ENCODE measurements at places on chromosomes 7 and 10. TPM values are rescaled to one million over a fixed set of nuclear protein-coding genes. Genes with fewer than 3 reads are reported as not detected.
A peak's percentile ranks its signal among the peaks of the same experiment; 100 is the strongest.

MYOZ1 gene
- total RNA-seq, result not detected

GRCh38 chr10:128125416-128125943 is 743 bp downstream of the MKI67 start:
- H3K4me1 ChIP-seq, result peaks cover 46% of the 10 kb centered on the region
- DNase-seq, result no peak
- peak overlapping the region; percentile 93 for H3K27ac ChIP-seq
- H3K27me3 ChIP-seq, result peaks cover 2% of the 10 kb centered on the region

GRCh38 chr10:79360499-79361342 is 13.5 kb downstream of the PPIF start:
- no peak overlapping the region for H3K27ac ChIP-seq
- no peak for DNase-seq
- H3K4me3 ChIP-seq, result no peak overlapping the region
- H3K4me1 ChIP-seq, result peaks cover 23% of the 10 kb centered on the region
- H3K27me3 ChIP-seq, result peaks cover 22% of the 10 kb centered on the region

ZNF117 gene
- 8.7 TPM for total RNA-seq

GRCh38 chr7:139743967-139744767 is 33.6 kb downstream of the HIPK2 start:
- no peaks in the 10 kb centered on the region for H3K27me3 ChIP-seq
- no peak overlapping the region for H3K4me3 ChIP-seq
- peaks cover 6% of the 10 kb centered on the region for H3K4me1 ChIP-seq
- H3K36me3 ChIP-seq, result no peaks in the 10 kb centered on the region
- DNase-seq, result no peak
- no peak overlapping the region for H3K27ac ChIP-seq

GRCh38 chr10:83919187-83919586 is 220.1 kb upstream of the GHITM start:
- H3K4me3 ChIP-seq, result no peak overlapping the region
- peaks cover 6% of the 10 kb centered on the region for H3K4me1 ChIP-seq
- H3K36me3 ChIP-seq, result no peaks in the 10 kb centered on the region

DNA sequence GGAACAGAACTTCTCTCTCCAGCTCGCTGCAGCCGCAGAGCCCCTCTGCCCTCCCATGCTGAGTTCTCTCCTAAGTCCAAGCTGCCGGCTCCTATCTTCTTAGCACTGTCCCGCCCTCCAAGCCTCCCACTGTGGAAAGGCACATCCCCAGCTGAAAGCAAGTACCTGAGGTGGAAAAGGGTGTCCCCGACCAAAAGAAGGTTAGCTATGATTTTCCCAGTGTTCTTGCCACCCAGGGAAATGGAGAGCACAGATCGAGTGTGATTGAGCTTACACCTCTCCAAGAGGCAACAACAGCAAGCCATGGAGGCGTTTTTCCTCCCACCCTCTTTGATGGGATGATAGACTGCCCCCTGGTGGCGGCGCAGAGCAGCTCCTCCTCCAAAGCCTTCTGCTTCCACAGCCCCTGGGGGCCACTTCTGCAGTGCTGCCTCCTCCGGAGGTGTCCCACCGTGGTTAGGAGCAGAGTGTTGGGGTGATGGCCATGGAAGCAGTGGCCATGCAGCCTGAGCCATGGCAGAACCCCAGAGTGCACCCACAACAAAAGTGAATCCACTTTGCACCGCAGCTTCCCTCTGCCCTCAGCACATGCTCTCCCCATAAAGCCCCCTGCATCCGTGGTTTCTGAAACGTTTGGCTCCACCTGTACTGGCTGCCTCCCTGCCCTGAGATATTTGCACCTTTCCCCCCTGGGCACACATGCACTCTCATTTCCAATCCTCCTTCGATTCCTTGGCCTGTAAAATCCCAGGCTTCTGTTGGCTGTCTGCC is 143.1 kb upstream of the STK17A start:
- peak; percentile 68 for DNase-seq
- H3K4me3 ChIP-seq, result no peak overlapping the region
- no peaks in the 10 kb centered on the region for H3K4me1 ChIP-seq

CNNM1 gene
- total RNA-seq, result 0.13 TPM

SFMBT2 gene
- 63.1 TPM for total RNA-seq

DNA sequence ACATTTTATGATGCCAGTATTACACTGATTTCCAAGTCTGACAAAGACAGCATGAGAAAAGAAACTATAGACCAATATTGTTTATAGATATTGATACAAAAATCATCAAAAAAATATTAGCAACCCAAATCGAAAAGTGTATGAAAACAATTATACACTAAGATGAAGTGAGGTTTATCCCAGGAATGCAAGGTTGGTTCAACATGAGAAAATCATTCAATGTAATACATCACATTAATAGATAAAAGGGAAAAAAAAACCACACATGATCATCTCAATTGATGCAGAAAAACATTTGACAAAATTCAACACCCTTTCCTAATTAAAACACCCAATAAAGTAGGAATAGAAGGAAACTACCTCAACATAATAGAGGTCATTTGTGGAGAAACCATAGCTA is 153.9 kb downstream of the DNAJC1 start:
- H3K4me1 ChIP-seq, result no peaks in the 10 kb centered on the region
- no peak overlapping the region for H3K27ac ChIP-seq
- H3K36me3 ChIP-seq, result peaks cover 38% of the 10 kb centered on the region
- H3K27me3 ChIP-seq, result no peaks in the 10 kb centered on the region

OPN1SW gene
- not detected for total RNA-seq

VPS37D gene
- total RNA-seq, result 0.26 TPM

DNA sequence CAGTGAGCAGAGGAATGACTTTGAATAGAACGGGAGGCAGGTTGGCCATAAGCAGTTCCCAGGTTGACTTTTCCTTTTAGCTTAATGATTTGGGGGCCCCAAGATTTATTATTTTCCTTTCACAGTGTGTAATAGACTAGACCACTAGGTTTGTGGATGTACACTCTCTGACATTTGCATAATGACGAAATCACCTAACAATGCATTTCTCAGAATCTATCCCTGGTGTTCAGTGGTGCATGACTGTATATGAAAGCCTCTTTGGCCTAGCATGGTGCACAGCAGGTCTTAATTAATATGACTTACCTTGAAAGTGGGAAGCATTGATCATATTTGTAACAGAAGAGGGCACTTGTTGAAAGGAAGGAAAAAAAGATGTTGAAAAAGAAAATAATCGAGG is 761.9 kb downstream of the TYW1 start:
- H3K27ac ChIP-seq, result no peak overlapping the region
- H3K27me3 ChIP-seq, result no peaks in the 10 kb centered on the region
- no peaks in the 10 kb centered on the region for H3K36me3 ChIP-seq

TEX47 gene
- not detected for total RNA-seq

DNA sequence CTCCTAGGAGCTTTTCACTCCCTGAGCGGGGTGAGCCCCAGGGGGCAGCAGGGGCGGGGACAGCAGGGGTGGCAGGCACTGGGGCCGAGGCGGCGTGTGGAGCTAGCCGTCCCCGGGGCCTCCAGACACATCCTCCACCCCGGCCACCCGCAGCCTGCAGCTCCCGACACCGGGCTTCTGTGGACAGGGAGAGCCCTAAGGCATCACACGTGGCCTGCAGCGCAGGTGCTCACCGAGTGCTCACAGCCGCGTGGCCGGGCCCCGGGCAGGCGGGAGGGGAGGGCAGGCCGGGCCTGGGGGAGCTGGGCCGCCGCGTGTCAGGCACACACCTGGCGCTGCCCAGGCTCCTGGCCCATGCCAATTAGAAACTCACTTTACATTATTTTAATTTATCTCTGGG is 51.4 kb downstream of the MICALL2 start:
- no peak overlapping the region for H3K4me3 ChIP-seq
- H3K36me3 ChIP-seq, result no peaks in the 10 kb centered on the region
- no peak overlapping the region for H3K27ac ChIP-seq
- peaks cover under 1% of the 10 kb centered on the region for H3K4me1 ChIP-seq
- H3K27me3 ChIP-seq, result peaks cover 11% of the 10 kb centered on the region

DNA sequence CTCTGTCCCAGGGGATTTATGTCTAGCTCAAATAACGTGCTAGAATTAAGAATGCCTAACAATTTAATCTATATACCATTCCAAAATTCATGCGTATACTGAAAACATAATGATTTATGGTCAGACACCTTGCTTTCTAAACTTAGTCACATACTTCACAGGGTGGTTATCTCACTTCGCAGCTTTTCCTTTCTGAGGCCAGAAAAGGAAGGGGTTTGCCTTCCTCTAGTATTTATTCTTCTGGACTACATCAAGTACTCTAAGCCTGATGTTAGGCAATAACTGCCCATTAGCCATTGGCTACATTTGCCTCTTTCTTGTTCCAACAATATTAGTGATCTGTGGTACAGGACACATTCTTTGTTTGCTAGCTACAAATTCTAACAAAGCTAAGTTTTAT is 72.6 kb upstream of the FHIP2A start:
- H3K27me3 ChIP-seq, result peaks cover 28% of the 10 kb centered on the region
- no peak for DNase-seq
- no peaks in the 10 kb centered on the region for H3K4me1 ChIP-seq
- no peak overlapping the region for H3K4me3 ChIP-seq
- no peaks in the 10 kb centered on the region for H3K36me3 ChIP-seq

FKBP6 gene
- total RNA-seq, result not detected

- H3K36me3 ChIP-seq, result no peaks in the 10 kb centered on the region
- DNase-seq, result no peak
- H3K27ac ChIP-seq, result no peak overlapping the region
- H3K4me1 ChIP-seq, result peaks cover 2% of the 10 kb centered on the region
- H3K4me3 ChIP-seq, result no peak overlapping the region
Observed at GRCh38 chr10:45075216-45075615, 74.5 kb downstream of the ZNF22 start.

DNA sequence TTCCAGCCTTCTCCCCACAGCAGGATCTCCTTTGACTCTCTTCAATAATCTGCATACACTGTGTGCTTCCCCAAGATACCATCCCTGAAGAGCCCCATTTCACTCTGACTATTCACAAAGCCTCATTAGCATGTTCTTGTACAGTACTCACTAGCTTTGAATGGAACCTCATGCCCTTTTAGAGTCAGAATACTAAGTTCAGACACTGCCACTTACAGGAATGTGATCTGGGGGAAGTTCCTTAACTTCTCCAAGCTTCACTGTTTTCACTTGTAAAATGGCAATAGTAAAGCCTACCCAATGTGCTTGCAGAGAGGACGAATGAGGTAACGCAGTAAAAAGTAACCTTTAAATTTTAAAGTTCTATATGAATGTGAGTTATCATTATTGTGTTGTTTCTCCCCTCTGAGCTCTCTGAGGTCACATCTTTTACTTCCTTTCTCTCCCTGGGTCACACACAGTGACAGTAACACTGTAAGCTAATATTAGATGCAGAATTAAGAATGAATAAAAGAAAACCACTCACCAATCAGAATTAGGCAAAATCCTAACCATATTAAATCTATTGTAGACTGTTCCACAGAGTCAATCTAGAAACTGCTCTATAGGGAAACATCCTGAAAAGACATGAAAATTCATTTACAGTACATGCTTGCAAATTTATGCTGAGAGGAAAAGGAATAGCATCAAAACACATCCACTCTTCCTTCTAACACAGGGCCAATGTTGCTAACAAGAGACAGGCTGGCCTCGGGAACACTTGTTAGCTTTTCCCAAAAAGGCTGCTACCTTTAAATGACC is 64.2 kb upstream of the IL6 start:
- peaks cover 38% of the 10 kb centered on the region for H3K27me3 ChIP-seq
- no peak overlapping the region for H3K4me3 ChIP-seq
- H3K36me3 ChIP-seq, result peaks cover 7% of the 10 kb centered on the region
- DNase-seq, result no peak

FAM13C gene
- total RNA-seq, result not detected

GTPBP10 gene
- total RNA-seq, result 23.1 TPM

LIPF gene
- total RNA-seq, result not detected

- H3K27ac ChIP-seq, result no peak within 1 kb of the TSS
- no peak within 1 kb of the TSS for H3K4me3 ChIP-seq
- H3K4me1 ChIP-seq, result peaks cover 2% of the 10 kb centered on the region
- H3K36me3 ChIP-seq, result no peaks in the 10 kb centered on the region
Observed at GRCh38 chr10:127196282-127197153, at the start of gene INSYN2A. INSYN2A (minus strand) TSS chr10:127196591; CDS start chr10:127176395, 20,196 bp downstream.

DNA sequence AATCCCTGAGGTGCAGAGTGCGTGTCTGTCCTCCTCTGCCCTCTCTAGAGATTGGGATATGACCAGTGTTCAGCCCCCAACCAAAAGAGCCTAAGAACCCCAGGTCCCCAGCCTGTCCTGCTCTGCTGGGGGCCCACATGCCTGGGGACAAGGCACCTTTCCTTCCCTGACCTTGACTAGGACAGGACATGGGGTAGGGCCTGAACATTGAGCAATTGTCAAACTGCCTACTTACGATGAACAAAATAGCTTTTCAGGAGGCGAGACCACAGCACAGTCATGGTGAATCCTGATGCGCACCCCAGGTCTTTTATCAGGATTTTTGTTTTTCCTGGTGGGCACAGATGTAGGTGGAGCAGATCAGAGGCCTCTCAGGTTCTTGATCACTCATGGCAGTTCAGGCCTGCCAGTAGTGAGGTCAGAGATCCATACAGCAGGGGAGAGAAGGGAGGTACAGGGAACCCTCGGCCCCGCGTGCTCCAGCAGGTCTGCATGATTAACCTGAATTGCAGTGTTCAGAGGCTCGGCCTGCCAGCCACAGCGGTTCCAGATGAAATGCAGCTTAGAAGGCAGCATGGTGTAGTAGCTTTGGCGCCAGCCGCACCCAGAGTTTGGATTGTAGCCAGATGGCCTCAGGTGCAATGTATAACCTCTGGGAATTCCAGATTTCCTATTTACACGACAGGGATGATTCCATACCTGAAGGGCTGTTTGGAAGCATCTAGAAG is 191.3 kb downstream of the CUX1 start:
- no peak for DNase-seq
- no peaks in the 10 kb centered on the region for H3K27me3 ChIP-seq
- no peak overlapping the region for H3K27ac ChIP-seq
- H3K36me3 ChIP-seq, result no peaks in the 10 kb centered on the region
- no peaks in the 10 kb centered on the region for H3K4me1 ChIP-seq

DNA sequence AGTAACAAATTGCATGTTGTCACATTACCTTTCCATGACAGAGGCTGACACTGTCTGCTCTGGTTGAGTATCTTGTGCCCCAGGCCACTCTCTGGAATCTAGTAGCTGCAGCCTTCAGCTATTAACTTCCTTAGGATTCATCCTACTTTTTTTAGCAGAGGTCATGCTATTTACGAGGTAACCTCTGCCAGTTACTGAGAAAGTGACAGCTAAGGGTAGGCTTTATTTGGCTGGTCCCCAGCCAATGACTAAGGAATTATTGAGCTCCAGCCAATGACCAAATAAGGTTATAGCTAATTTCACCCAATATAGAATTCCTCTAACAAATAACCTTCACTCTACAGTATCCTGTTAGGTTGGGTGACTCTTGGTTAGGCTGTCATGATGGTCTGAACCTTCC is 1361.7 kb downstream of the XPNPEP1 start:
- H3K36me3 ChIP-seq, result no peaks in the 10 kb centered on the region
- DNase-seq, result no peak
- no peaks in the 10 kb centered on the region for H3K4me1 ChIP-seq
- no peak overlapping the region for H3K4me3 ChIP-seq
- no peaks in the 10 kb centered on the region for H3K27me3 ChIP-seq

- no peak overlapping the region for H3K4me3 ChIP-seq
- peak overlapping the region; percentile 79 for H3K27ac ChIP-seq
- peaks cover 30% of the 10 kb centered on the region for H3K4me1 ChIP-seq
- no peaks in the 10 kb centered on the region for H3K36me3 ChIP-seq
- DNase-seq, result peak; percentile 66
Observed at GRCh38 chr7:75776295-75776971, 4.4 kb upstream of the CCL26 start.
